ENCODE measurements at places on chromosomes 12 and 14. TPM values are rescaled to one million over a fixed set of nuclear protein-coding genes. Genes with fewer than 3 reads are reported as not detected.

The DTX1 gene
- total RNA-seq: 2.4 TPM

The PLEKHD1 gene
- total RNA-seq: not detected

The AQP6 gene
- 0.35 TPM for total RNA-seq

The ESR2 gene
- 8.2 TPM for total RNA-seq

The VDR gene
- total RNA-seq: 0.69 TPM

The AICDA gene
- total RNA-seq: 0.41 TPM

The FAM90A1 gene
- total RNA-seq: not detected

The PZP gene
- total RNA-seq: not detected

The TULP3 gene
- 38.3 TPM for total RNA-seq

The NGB gene
- not detected for total RNA-seq

The RNASE2 gene
- total RNA-seq: 1.8 TPM

The ABCD2 gene
- 1.8 TPM for total RNA-seq

The MOK gene
- total RNA-seq: 21.1 TPM

The ARG2 gene
- not detected for total RNA-seq

The CDC42BPB gene
- total RNA-seq: 80.6 TPM

The LMO3 gene
- 130 TPM for total RNA-seq

The CLEC4C gene
- total RNA-seq: not detected

The SERPINA10 gene
- total RNA-seq: not detected

The PPP1R1A gene
- 3.2 TPM for total RNA-seq

The PLA2G1B gene
- not detected for total RNA-seq

The BDKRB2 gene
- total RNA-seq: 34.6 TPM

The TSPAN19 gene
- total RNA-seq: under 0.01 TPM

The LYZ gene
- total RNA-seq: 8.2 TPM

The USP5 gene
- 37.1 TPM for total RNA-seq

The AKAP5 gene
- 0.51 TPM for total RNA-seq

The SLC7A7 gene
- total RNA-seq: 5.9 TPM

The TGFB3 gene
- total RNA-seq: 81.3 TPM
